ENCODE measurements at places on chromosomes 5 and 9.

GRCh38 chr5:25539536-25539935 is 894.8 kb upstream of the CDH10 start:
- no peak for DNase-seq

DNA sequence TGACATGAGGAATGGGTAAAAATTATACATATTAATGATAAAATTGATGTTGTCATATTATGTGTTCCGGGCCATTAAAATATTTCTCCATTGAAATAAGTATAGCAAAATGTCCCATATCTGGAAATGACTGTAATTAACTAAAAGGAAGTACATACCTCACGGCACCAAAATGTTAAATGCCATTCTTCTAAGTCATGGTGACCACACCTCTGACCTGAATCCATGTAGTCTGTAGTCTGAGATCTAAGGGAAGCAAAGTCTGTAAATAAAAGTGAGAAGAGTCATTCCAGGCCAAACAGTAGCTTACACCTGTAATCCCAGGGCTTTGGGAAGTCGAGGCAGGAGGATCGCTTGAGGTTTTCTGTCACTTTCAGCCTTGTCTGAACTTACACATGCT is 8.7 kb upstream of the GDA start:
- no peak for DNase-seq

GRCh38 chr5:10746711-10747110 is 14.3 kb downstream of the DAP start:
- no peak for DNase-seq

- DNase-seq: no peak
Measured at GRCh38 chr9:69546265-69546664, 125.9 kb downstream of the APBA1 start.

- DNase-seq: no peak
Measured at GRCh38 chr5:11483630-11484029, 420.6 kb downstream of the CTNND2 start.

- no peak for DNase-seq
Measured at GRCh38 chr9:133893191-133893994, 98.7 kb downstream of the VAV2 start.

DNA sequence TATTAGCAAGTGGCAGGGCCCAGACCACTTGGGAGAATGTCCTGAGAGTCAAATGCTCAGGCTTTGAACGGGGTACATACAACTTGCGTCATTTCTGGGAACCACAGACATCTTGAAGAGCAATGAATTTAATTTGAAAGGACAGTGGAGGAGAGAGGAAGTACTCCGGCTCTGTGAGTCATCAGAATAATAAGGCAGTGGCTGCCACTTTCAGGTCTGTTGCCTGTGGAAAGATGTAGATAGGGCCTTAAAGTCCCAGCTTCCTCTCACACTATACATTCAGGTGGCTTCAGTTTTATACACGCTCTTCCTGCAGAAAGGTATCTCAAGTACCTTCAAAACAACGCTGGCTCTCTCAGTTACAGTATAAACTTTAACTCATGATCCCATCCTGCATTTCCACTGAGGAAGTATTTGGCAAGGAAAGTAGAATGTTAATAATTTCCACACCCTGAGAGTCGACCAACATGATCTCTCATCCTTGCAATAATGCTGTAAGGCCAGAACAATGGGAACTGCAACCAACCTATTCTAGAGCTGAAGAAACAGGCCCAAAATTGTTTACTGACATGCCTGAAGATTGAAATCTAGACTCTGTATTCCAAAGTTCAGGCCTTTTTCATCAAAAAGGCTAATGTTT is 6.8 kb upstream of the PRUNE2 start:
- no peak for DNase-seq

GRCh38 chr9:129811967-129812363 is 9.0 kb downstream of the TOR1B start:
- DNase-seq: no peak
